ENCODE measurements at places on chromosomes 7 and 10.

- DNase-seq: peak; percentile 44
Observed at GRCh38 chr10:63633677-63634487, 112.7 kb downstream of the REEP3 start.

GRCh38 chr10:4742217-4742616 is 83.8 kb upstream of the AKR1E2 start:
- DNase-seq: no peak

GRCh38 chr7:77217474-77218185 is 18.0 kb upstream of the FGL2 start:
- DNase-seq: no peak

DNA sequence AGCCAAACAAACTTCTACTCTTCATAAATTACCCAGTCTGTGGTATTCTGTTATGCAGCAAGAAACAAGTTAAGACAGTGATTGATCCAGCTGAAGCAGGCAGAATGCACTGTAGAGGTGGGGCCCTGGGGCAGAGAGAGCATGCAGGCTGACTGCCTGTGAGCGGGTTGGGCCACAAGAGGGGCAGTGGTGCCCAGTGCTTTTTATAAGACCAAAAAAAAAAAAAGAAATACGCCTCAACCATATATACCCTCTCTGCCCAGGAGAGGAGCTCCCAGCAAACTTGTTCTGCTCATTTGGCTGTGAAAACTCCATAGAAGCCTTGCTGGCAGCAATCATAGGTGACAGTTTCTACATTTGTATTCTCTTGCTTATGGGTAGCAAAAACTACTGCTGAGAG is 104.7 kb downstream of the SORBS1 start:
- DNase-seq: no peak

DNA sequence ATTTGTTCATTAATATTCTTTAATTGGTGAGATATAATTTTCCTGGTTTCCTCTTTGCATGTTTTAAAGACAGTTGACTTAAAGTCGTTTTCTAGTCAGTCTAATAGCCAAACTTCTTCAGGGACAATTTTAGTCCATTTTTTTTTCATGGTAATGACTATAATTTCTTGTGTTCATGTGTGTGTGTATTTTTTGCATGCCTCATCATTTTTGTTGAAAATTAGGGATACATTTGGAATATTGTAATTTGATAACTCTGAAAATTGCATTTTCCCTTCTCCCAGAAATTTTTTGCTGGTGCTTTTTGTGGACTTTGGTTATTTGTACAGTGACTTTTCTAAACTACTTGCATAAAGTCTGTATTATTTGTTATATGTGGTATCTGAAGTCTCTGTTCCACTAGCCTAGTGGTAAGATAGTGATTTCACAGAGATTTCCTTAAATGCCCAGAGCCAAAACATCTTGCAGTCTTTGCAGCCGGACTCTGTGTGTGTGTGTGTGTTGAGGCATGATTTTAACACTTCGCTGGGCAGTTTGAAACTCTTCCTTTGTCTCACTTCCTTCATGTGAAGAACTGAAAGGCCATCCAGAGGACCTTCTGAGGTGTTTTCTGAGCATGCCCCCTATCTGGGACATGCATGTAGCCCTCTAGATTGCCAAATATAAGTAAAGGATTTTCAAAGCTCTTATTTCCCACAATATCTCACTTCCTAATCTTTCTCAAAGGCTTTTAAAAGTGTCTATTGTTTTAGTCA is 40.9 kb upstream of the ZNF365 start:
- no peak for DNase-seq

GRCh38 chr10:111373696-111374095 is 296.9 kb downstream of the ADRA2A start:
- DNase-seq: no peak

DNA sequence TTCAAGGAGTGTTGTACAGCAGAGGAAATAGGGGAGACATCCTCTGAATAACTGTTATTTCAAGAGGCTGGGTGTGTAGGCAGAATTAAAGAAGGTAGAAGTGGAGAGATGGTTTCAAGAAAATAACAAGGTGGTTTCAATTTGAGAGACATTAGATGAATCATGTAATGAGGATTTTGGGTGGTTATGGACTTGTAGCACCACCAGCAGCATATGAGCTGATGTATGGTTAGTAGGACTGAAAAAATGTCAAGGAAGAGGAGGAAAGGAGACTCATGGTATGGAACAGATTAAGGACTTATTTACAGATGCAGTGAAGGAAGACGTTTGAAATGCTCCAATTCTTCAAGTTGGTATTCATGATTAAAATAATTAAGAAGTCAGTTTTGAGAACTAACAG is 166.2 kb downstream of the EXOC4 start:
- DNase-seq: peak; percentile 34

GRCh38 chr10:70885931-70886903 is 2.1 kb downstream of the PCBD1 start:
- no peak for DNase-seq

DNA sequence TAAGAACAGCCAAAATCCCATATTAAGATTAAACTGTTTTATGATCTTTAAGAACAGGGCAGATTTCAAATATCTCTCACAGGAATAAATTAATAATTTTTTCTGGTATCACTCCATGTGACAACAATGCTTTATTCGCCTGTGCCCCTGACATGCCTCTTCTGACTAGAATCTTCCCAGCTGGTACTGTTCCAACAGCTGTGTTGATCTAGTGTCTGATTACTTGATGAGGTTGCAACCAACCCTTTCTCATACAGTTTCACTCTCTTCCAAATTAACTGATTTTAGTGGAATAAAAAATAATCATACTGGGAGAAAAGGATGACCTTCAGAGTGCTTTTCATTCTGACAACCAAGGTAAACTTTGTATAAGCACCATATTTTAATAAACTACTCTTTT is 151.9 kb downstream of the CHRM2 start:
- DNase-seq: no peak

- DNase-seq: peak; percentile 68
Observed at GRCh38 chr7:130721486-130722277, 12.3 kb downstream of the KLF14 start.

- DNase-seq: no peak
Observed at GRCh38 chr7:70570029-70570428, 561.9 kb upstream of the GALNT17 start.

- no peak for DNase-seq
Observed at GRCh38 chr10:102408728-102409603, 9.6 kb downstream of the PSD start.

Data from AG10803 (cell line).